Endodermal cell (in vitro differentiated cells): ENCODE measurements at places on chromosomes 7 and 10. TPM values are rescaled to one million over a fixed set of nuclear protein-coding genes. Genes with fewer than 3 reads are reported as not detected.

DNA sequence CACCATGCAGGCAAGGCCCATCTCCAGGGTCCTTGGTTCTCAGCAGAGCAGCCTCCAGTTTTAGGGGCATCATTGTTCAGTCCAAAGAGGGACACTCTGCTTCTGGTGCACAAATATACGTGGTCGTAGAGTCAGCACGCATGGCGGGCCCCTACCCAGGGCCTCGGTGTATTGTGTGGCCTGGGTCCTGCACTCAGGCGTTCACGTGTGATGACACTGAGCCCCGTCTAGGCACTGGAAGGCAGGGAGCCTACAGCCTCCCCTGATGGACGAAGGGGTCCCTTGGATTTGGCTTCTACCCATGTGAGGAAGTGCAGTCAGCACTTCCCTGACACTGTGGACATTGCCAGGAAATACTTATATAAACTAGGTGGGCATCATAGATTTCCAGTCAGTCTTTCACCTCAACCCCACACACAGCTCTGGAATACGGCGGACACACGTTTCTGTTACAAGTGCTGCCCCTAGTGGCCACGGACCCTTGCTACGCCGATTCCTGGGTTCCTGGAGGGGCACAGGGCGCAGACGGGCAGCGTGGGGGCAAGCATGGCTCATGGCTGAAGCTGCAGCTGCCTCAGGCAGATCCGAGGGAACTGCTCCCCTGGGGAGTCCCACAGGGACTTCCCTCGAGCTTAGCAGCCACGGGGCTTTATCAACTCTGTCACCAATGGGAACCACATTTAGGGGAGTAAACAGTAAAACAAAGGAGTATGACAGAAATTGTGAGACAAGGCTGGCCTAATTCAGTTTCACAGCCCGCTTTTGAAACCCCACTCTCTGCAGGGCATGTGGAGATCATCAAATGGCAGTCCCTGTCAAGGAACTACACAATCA is 25.4 kb downstream of the AIFM2 start:
- peaks cover 64% of the 10 kb centered on the region for H3K36me3 ChIP-seq
- H3K27ac ChIP-seq = no peak overlapping the region
- no peaks in the 10 kb centered on the region for H3K4me1 ChIP-seq
- H3K27me3 ChIP-seq = no peaks in the 10 kb centered on the region

VIPR2 gene
- total RNA-seq = 0.64 to 8.3 TPM (median 0.97 TPM) in 3 replicates

PNLIP gene
- total RNA-seq = not detected in 3 replicates

PNLIPRP1 gene
- total RNA-seq = not detected in 3 replicates

- no peak overlapping the region for H3K27ac ChIP-seq
- H3K27me3 ChIP-seq = peaks cover 88% of the 10 kb centered on the region
- H3K4me3 ChIP-seq = peak overlapping the region; percentile 67
- DNase-seq = peak; percentile 59
- H3K4me1 ChIP-seq = peaks cover 8% of the 10 kb centered on the region
- H3K36me3 ChIP-seq = no peaks in the 10 kb centered on the region
Measured at GRCh38 chr7:20793248-20793647, 6.6 kb upstream of the SP8 start.

DNA sequence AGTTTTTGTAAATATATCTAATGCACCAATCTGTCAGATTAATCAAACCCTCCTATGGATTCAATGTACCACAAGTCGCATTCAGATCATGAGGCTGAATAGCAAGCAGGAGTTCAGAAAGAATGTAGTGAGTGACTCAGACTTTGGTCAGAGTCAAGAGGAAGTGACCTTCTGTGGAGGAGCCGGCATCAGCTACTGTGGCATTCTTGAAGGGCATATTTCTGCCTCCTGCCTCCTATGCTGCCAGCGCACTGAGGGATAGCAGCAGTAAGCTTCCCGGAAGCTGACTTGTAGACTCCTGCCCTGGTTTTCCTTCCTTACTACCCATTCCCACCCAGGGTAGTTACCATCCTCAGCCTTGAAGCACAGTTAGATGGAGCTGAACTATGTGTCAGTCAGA is 867.5 kb downstream of the NRG3 start:
- no peaks in the 10 kb centered on the region for H3K27me3 ChIP-seq
- no peak overlapping the region for H3K27ac ChIP-seq
- H3K36me3 ChIP-seq = no peaks in the 10 kb centered on the region
- no peak for DNase-seq

- no peak overlapping the region for H3K4me3 ChIP-seq
- no peaks in the 10 kb centered on the region for H3K27me3 ChIP-seq
- H3K27ac ChIP-seq = no peak overlapping the region
- no peak for DNase-seq
Measured at GRCh38 chr7:137325927-137326326, 17.6 kb downstream of the PTN start.
